ENCODE measurements at places on chromosomes 7 and 10.

GRCh38 chr7:129925416-129926002, 27.3 kb downstream of the UBE2H start:
- no peak for DNase-seq

DNA sequence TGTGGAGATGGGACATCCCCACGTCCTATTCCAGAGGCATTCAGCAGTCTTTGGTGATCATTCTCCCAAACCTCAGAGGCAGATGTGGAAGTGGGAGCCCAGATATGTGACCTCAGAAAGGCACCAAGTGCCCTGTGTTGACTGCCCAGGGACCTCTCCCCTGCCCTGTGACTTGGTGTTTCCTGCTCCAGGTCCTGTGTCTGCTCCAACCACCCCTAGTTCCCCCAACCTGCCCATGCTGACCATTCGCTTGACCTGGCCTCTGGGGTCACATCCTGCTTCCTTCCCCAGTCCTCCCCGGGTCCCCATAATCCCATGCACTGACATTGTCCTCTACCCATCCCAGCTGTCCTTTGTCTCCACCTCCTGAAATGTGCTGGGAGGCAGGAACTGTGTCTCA, 7.6 kb downstream of the CYP26A1 start:
- DNase-seq = no peak

GRCh38 chr10:50805981-50806622, 66.4 kb downstream of the ASAH2B start:
- DNase-seq = no peak

DNA sequence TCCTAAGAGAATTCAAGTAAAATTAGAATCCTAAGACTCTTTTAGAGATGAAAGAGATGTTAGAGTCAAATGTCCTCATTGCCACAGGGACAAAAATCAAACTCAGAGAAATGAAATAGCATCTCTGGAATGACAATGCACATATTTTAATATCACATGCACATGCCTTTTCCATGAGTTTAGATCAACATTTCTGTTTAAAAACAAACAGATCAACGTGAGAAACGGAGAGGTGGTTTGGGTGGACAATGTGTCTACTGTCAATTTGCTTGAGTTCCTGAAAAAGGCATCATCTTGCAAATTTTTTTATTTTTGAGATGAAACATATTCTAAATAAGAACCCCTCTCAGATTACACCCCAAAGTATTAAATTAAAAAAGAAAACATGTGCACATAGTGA, 130.0 kb downstream of the CHRM2 start:
- DNase-seq = no peak
